ENCODE measurements at places on chromosomes 2 and 18.

DNA sequence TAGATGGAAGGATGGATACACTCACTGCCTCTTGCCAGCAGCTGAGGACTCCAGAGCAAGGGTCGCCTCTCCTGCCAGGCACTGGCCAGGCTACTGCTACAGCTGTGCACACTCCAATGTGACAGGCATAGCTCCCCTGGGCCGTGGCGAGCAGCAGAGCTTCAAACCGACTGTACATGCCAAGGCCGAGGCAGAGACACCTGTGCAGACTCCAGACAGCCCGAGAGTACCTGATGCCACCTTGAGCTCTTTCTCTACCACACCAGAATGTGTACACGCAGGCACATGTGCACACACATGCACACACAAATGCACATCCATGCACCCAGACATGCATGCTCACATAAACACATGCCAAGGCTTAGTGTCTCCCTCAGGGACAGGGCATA, 508.3 kb upstream of the MYT1L start:
- DNase-seq: no peak

- no peak for DNase-seq
Observed at GRCh38 chr18:64416990-64417389, 268.1 kb upstream of the LINC00305 start.

- no peak for DNase-seq
Observed at GRCh38 chr18:48409591-48410094, 460 bp upstream of the ZBTB7C start.

DNA sequence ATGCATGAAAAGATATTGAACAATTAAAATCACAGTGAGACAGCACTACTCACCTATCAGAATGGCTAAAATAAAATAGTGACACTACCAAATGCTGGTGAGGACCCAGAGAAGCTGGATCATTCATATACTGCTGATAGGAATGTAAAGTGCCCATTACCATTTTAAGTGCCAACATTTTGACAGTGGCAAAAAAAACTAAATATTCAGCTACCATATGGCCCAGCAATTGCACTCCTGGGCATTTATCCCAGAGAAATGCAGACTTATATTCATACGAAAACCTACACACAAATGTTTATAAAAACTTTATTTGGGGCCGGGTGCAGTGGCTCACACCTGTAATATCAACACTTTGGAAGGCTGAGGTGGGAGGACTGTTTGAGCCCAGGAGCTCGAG, 47.6 kb downstream of the FBXO36 start:
- no peak for DNase-seq

GRCh38 chr2:36456227-36457175, 100.9 kb downstream of the CRIM1 start:
- no peak for DNase-seq

DNA sequence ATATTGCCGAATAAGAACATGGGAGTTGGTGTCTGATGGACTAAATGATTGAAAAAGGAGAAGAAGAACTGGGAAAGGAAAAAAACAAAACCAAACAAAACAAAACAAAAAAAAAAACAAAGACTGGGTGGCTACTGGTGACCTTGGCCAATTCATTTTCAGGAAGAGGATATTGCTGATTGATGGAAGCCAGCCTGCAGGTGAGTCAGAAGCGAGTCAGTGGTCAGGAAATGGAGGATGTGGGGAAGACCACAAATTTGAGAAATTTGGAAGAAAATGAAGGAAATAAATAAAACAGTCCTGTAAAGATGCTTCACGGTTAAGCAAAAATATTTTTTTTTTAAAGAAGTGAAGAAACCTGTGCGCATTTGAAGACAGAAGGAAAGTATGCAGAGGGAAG, 296.9 kb downstream of the ZNF521 start:
- DNase-seq: no peak

DNA sequence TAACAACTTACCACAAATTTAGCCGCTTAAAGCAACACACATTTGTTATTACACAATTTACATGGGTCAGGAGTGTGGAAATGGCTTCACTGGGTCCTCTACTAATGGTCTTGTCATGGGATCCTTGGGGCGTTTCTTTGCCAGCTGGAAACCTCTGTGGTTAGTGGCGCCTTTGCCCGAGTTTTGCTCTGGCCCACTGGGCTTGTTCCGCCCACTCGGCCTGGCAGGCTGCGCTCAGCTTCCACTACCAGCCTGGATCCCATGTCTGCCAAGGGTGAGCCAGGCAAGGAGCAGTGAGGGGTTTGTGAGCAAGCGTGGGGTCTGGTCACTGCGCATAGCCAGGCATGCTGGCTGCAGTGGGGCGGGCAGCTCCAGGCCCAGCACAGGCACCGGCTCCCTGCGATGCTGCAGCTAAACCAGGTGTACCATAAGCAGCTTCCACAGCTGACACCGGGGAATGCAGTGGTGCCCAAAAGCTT, 16.2 kb upstream of the MBD2 start:
- no peak for DNase-seq

DNA sequence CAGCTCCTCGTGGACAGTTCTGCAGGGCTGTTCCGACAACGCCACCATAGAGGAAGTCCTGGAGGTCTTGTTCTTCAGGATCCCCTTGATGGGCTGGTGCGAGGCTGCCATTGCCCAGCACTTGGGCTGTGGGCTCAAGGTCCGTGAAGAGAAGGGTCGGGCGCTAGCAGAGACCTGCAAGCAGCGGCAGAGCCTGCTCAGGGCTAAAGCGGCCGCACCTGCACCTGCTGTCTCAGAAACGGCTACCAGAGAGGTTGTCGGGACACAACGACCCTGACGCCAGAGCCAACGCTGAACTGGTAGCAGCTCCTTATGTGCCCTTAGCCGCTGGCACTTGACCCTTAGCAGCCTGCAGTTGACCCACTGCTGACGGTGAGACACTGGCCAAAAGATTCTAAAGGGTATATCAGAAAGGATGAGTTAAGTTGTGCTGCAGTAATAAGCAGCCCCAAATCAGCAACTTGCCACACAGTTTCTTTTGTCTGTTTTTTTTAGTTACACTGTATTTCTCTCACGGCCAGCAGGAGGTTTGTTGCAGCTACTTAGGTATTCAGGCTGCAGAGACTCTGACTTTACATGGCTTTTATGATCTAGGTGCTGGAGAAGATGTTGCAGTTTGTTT, 55.5 kb upstream of the ST6GAL2 start:
- DNase-seq: no peak

DNA sequence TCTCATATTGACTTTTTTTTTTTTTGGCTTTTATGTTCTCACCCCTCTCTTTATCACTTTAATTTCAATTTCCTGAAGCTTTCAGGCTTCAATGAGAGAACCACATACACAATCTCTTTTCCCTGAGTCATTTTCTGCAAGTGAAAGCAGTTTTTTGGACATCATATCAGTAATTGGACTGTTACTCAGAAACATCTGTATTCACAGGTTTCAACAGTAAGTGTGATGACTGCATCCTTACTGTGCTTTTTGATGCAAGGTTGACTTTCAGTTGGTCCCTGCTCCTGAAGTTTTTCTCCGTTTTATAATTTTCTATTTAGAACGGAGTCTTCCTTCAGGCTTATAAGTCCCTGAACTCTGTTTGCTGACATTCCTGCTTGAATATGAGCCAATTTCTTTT, 70.5 kb upstream of the CCBE1 start:
- DNase-seq: no peak

GRCh38 chr2:54630858-54631497, 92.5 kb upstream of the EML6 start:
- no peak for DNase-seq

DNA sequence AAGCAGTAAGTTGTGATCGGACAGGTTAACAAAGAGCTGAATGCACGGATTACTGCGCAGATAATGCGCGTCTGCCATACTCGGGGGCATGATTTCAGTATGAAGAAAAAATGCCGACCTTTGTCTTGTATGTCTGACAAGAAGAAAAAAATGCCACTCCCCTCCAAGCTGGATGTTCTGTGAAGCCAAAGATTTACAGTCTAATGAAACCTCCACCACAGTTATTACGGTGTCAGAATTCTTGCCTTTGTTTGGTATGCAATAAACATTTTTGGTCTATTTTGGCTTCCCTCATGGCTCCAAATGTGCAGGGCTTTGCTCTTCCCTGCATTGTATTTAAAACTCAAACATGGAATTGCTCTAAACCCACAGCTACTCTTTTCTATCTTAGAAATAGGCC, 72.2 kb upstream of the THUMPD2 start:
- no peak for DNase-seq

GRCh38 chr18:62037989-62038778, 145.4 kb upstream of the RNF152 start:
- no peak for DNase-seq

GRCh38 chr2:186868344-186868743, 19.4 kb upstream of the ZSWIM2 start:
- no peak for DNase-seq

- DNase-seq: no peak
Observed at GRCh38 chr2:41896186-41896846, 151.5 kb upstream of the PKDCC start.

GRCh38 chr18:446941-447560, 53.5 kb downstream of the COLEC12 start:
- no peak for DNase-seq

DNA sequence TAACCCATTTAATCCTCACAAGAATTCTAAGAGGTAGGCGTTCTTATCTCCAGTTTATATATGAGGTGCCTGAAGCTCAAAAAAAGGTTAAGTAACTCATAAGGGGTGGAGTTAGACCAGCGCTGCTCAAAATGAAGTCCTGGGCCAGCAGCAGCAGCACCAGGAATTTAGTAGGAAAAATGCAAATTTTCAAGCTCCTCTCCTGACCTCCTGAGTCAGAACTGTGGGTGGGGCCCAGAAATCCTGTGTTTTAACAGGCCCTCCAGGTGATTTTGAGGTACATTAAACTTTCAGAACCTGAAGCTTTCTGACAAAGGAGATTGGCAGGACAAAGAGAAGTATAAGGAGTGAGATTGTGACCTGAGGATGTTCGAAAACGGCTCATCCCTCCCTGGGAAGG, 66.0 kb upstream of the CCDC85A start:
- no peak for DNase-seq

DNA sequence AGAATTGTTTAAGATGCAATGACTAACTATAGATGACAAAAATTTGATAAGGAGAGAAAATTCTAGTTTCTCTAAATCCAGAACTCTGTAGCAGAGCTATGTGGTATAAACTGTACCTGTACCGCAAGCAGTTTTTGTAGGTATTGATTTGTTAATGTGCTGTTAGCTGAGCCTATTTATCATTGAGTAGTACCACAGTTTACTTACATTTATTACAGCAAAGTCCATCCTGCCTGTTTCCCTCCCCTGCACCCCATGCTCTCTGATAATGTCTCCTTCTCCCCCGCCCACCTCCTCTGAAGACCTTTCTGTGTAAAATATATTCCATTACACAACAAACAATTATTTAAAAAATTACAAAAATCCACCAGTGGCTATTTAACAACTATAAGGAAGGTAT, 170.6 kb downstream of the RNF152 start:
- DNase-seq: no peak

DNA sequence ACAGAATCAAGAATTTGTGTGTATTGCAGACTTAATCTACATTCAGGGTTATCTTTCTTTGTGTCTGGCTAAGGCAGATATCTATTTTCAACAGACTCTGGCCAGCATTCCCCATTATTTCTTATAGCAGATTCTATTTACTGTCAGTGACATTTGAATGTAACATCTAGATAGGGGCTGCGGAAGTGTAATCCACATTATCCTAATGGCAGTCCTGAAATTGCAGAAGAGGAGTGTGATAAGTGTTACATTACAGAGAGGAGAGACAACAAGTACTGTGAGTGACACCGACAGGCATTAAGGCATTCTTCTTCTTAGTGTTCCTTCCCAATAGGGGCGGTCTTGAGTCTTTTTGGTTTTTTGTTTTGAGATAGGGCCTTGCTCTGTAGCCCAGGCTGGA, 598.2 kb upstream of the NXPH2 start:
- no peak for DNase-seq

GRCh38 chr2:113167115-113167932, 6.4 kb upstream of the PSD4 start:
- DNase-seq: no peak

DNA sequence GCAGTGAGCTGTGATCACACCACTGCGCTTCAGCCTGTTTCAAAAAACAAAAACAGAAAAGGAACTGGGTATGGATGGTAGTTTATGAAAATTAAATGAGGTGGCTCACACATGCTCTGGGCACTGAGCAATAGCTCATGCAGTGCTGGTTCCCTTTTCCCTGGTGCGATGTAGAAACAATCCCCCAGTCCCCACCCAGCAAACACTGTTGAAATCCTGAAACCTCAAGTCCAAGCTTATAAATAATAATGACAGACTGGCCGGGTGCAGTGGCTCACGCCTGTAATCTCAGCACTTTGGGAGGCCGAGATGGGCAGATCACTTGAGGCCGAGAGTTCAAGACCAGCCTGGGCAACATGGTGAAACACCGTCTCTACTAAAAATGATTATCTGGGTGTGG, 55.4 kb upstream of the SMAD2 start:
- no peak for DNase-seq

DNA sequence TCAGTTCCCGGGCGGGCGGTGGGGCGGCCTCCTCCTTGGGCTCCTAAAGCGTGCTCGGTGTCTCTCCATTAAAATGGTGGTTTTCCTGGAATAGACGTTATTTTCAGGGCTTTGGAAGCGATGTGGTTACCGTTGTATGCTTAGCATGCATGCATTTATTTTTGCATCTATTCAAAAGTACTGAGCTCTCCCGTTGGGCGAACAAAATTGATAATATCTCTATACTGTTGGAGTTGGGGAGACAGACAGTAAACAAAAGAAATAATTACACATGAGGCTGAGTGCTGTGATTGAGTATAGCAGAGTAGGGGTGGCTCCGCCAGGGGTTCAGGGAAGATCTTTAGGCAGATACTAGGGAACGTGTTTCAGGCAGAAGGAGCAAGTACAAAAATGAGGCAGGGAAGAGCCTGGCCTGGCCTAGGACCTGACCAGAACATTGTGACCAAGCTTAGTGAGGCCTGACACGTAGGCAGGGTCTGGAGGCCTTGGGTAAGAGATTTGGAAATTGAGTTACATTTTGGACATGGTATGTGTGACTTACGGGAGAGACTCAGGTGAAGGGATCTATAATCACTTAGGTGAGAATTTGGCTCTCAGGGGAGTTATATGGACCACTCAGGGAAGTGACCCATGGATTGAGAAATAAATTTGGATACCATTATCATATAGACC, 674 bp downstream of the NCAPH start:
- DNase-seq: no peak

- no peak for DNase-seq
Observed at GRCh38 chr2:98172951-98173350, 86.0 kb downstream of the VWA3B start.

DNA sequence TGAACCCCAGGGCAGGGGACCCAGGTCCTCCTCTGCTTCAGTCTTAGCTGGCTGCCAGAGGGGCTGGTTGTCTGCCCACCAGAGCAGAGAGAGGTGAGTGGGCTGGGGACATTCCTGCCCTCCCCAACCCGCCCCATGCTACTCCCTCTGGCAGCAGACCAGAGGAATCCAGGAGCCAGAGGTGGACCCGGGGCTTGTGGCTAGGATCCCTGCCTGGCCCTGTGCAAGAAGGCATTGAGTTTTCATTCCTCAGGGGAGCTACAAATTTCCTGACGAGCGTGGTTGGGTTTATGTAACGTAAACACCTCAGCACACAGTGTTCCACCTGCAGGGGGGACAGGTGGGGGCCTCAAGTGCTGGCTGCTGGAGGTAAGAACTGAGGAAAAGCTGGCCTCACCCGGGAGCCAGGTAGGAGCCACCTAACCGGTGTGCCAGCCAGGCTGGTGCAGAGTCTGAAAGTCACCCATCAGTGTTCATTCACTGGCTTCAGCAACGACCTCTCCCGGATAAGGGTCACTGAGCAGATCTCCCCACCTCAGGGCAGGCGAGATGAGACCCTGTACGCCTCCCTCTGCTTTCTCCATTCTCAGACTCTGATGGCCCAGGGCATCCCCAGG, 246.8 kb downstream of the DYSF start:
- no peak for DNase-seq

- no peak for DNase-seq
Observed at GRCh38 chr2:15543541-15543940, 17.6 kb downstream of the NBAS start.

Data from cortex of kidney (tissue), 1 donor.